ENCODE measurements at places on chromosomes 6 and 20.

DNA sequence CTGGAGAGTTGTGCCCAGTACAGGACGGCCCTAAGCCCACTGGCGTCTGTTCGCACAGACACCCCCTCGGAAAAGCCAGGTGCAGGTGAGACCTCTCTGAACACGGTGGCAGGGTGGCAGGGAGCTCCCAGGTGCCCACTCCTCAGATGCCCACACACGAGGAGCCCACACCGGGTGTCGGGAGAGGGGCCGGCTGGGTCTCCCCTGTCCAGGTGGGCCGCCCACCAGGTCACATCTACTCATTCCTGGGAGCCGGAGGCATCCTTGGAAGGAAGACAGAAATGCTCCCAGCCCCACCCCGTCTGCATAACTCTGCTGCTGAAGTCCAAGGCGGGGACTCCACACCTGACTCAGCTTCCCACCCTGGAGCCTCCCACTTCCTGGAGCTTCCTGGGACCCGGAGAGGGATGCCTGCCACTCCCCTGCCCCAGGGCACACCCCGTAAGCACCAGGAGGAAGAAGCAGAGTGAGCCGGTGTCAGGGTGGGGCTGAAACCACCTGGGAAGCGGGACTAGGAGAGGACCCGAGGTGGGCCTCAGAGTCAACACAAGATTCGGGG is 2.5 kb downstream of the SRMS start:
- DNase-seq, result no peak

DNA sequence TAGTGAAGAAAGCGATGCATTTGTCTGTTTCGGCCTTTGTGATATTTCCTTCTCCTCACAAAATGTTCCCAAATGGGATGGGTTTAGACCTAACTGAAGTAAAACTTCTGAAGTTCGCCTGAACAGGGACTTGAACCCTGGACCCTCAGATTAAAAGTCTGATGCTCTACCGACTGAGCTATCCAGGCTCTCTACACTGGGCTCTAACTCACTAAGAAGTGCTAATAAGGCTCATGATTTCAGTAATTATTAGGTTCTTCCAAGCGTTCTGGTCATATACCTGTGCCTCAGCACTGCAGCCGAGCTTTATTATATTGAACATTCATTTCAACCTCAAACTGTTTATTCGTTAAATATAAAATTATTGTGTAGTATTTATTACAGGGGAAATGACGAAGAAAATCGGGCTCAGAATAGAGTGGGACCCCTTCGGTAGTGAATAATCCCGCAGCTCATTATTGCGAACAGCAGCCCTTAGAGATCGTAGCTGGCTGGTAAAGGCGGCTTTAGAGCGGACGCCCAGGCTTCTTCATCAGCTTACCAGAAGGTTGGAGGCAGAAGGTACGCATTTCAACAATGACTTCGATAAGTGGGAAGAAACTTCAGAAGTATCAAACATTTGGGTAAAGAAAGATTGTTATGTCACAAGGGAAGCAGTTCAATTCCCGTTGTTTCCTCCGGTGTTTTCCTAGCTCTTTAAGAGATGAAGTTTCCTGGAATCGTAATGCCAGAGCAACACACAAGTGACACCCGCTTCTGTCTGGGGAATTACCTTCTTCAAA is 119.0 kb upstream of the ZNF184 start:
- DNase-seq, result no peak

- DNase-seq, result no peak
Observed at GRCh38 chr20:4062721-4063606, 47.6 kb upstream of the RNF24 start.

GRCh38 chr6:79778816-79779215 is 147.7 kb downstream of the SH3BGRL2 start:
- DNase-seq, result no peak

DNA sequence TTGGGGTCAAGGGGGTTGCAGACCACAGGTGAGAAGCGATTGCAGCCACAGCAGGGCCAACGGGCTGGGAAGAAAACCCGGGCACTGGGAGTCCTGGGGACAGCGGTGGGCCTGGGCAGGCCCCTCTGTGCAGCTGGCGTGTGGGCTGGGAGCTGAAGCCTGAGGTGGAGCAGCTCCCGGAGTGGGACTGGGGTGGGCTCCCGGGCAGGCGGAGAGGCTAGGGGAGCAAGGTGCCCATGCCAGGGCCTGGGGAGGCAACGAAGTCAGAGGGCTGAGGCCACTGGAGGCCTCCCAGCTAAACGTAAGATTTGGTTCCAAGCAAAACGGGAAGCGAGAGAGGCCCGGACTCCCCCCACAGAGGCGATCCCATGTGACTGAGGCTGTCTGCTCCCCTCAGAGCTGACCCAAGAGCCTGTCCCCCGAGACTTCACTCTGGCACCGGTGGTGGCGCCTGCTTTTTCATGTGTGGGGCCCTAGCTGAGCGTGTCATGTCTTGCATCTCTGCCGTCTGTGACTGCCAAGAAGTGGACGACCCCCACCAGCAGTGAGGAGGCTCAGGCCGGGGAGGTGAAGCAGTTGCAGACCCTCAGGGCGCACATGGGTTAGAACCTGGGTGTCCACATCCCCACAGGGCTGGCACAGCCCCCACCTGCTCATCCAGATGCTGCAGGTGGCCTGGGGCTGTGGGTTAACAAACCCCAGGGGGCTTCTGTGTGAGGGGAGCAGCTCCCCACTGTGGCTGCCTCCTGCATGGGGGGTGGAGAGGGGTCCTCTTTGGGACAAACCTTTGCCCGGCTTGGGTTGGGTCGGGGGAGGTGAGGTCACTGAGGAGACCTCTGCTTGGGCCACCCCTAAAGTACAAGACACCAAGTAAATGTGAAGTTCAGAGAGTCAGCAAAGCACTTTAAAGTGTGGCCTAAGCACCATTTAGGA is 212.3 kb downstream of the TAF4 start:
- no peak for DNase-seq

DNA sequence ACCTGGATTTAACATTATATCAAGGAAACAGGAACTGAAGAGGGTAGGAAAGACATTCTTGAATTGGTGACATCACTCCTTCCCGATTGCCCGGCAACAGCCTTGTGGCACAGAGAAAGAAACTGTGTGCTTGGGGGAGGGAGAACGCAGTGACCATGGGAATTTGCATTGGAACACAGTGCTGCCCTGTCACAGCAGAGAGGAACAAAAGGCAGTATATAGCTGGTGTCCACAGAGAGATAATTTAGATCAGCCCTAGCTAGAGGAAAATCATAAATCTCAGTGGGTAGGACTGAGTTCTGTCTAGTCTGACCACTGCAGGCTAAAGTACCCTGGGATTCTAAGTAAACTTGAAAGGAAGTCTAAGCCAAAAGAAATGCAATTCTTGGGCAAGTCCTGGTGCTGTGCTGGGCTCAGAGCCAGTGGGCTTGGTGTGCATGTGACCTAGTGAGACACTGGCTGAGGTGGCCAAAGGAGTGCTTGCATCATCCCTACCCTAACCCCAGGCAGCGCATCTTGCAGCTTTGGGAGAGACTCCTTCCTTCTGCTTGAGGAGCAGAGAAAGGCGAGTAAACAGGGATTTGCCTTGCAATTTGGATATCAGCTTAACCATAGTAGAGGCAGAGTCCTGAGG is 697.6 kb downstream of the HACE1 start:
- no peak for DNase-seq

GRCh38 chr6:84522135-84522549 is 242.3 kb downstream of the TBX18 start:
- no peak for DNase-seq

GRCh38 chr6:137970368-137970767 is 103.3 kb downstream of the TNFAIP3 start:
- DNase-seq, result no peak

DNA sequence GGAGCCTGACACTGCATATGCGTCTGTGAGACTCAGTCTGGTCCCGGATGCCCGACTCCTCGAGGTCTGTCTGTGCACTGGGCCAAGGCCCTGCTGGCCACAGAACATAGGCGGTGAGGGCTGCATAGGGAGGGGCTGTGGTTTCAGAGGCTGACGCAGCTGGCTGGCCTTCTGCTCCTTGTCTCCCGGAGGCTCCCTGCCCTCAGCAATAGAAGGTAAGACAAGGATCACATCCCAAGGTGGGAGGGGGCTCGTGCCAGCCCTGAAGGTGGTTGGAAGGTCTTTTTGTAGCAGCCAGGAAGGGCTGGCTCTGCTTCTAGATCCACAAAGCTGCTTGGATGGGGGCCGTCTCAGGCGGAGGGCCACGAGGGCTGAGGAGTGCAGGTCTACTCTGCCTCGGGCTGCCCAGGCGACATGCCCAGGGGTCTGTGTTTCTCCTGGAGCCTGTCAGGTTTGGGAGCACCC is 239.8 kb upstream of the SULF2 start:
- no peak for DNase-seq

DNA sequence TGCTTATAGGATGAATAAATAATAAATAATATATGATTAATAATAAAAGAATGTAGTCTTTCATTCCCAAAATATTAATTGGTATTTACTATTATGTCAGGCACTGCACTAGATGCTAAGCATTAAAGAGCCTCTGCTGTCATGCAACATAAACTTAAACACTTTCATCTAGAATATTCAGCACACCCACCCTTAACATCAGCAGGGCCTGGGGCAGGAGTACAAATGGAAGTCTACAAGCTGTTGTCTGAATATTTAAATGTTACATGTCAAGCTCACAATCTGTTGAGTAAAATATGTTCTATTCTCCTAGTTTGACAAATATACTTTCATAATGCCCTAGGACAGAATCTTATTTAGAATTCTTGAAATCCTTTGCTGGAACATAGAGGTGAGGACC is 395.1 kb downstream of the EPM2A start:
- no peak for DNase-seq

DNA sequence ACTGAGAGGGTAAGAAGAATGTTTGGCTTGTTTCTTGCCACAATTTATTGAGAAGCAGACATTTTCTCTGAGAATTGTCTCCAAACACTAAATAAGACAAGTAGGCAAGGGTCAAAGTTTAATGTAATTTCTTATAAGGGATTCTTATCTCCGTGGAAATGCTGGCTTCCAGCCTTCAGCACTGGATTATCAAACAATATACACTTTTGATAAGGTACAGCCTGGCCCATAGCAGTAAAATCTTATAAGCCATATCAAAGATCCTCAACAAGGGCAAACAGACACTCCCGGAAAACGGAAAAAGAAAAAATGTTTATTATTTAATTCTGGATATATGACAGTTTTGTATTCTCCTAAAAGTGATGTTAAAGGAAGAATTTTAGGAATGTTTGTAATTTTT is 18.5 kb upstream of the ZSCAN9 start:
- DNase-seq, result no peak

DNA sequence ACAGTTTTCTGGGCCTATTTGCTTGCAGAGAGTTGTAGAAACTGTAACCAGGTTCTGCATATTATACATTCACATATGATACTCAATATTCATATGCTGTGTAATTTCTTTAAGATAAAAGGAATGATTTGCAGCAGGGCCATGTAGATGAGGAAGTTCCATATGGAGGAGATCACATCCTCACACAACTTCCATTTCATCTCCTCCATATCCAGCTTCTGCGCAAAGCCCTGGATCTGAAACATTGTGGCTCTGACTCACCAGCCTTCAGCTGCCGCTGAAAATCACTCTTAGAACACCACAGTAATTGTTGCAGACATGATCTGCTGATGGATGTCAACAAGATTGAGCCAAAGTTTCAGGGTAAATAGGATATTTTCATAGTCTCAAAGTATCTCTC is 57.7 kb downstream of the PXDC1 start:
- no peak for DNase-seq

GRCh38 chr6:161817881-161818280 is 544.0 kb upstream of the AGPAT4 start:
- no peak for DNase-seq

DNA sequence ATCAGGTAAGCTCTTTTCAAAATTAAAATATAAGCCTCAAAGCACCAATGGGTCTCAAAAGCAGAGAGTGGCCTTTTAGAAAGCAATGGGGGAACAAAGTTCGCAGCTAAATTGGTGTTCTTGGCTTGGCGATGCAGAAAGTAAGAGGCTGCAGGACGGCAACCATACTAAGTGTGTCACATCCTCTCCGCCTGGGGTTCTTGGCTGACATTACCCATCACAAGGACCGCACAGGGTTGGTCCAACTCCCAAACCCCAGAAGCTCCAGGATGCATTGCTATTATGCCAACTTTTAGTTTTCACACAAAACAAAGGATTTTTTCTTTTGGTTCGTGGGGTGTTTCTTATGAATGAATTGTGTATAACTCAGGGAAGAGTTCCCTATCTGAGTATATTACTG is 124.8 kb downstream of the PRKN start:
- DNase-seq, result no peak

DNA sequence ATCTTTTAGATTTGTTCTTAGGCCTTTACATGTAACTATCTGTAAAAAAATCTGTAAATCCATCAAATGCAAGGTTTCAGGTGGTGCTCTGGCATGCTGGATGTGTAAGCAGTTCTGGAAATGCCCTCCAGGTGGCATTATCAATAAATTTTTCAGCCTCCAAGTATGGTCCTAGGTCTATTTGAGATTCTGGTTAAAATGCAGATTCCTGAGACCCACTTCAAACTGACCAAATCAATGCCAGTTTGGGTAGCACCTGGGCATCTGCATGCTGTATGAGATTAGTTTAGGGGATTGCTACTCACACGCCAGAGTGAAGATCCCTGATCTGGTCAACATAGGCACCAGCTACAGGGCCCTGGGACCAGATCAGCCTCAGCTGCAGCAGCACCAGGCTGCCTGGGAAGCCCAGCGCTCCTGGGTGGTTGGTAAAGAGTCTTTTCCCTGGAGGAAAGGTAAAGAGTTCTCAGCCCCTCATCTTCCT is 507.3 kb upstream of the CITED2 start:
- peak; percentile 38 for DNase-seq

- DNase-seq, result no peak
Observed at GRCh38 chr6:37980222-37980595, 160.7 kb downstream of the ZFAND3 start.

DNA sequence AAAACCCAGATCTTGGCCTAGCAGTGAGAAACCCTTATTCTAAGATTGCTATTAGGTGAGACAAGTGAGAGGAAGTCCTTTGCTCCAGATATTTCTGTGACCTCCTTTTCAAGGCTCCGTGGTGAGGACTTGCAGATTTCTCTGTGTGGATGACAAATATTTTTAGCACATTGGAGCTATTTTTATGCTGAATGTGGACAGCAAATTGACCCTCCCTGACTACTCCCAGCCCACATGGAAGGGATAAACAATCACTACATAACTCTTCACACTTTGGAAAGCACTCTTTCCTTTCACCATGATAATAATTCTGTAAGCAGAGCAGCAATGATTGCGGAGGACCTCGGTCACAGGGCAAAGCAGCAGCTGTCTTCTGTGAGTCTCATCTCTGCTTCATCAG is 88.0 kb upstream of the ADGRF1 start:
- DNase-seq, result no peak

DNA sequence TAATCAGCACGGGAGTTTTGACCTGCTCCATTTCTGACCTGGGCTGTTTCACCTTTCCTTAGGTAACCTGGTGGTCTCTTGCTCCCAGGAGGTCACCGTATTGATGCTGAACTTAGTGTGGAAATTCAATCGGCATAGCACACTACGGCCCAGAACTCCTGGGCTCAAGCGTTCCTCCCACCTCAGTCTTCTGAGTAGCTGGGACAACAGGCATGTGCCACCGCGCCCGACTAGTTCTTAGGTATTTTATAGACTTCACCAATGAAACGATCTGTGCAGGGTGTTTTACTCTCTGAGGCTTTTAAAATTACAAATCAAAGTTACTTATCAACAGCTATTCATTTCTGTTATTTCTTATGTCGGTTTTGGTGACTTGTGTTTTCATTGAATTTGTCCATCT is 42.1 kb downstream of the ATG5 start:
- DNase-seq, result no peak

Measured in CD4-positive, alpha-beta T cell treated with Interleukin-21 for 1 hour (primary cell).